ENCODE measurements at places on chromosomes 3 and 15.

GRCh38 chr15:73354241-73354640 lies 14.5 kb downstream of the HCN4 start:
- no peak for DNase-seq

- DNase-seq, result no peak
Observed at GRCh38 chr15:43190178-43190577, 5.0 kb downstream of the CCNDBP1 start.

GRCh38 chr15:37979671-37980409 lies 45.4 kb downstream of the TMCO5A start:
- DNase-seq, result no peak

DNA sequence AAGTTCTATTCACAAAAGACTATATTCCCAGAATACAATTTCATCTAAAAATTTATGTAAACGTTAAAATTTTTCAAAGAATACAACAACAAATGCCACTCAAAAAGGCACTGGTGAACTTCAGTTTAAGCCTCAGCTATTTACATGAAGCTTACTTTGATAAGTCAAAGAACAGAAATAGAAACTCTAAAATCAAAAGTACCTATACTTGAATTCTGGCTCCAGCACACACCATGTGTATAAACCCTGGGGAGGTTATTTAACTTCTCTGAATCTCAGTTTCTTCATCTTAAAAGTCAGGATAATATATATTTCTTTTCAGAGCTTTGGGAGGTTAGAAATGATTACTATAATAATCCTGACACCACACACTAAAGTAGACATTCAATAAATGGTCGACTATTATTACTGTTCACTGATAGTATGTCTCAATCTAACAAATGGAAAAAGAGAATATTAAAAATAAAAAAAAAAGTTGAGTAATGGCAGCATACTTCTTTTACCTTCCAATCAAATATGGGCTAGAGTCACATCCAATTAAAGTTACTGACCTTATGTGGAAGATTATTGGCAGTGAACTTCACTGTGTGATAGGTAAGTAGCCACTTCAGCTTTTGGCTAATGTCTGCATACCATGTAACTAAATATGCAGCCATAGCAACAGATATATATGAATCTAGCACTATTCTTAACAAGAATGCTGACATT lies 248.4 kb downstream of the ISL2 start:
- DNase-seq, result no peak

DNA sequence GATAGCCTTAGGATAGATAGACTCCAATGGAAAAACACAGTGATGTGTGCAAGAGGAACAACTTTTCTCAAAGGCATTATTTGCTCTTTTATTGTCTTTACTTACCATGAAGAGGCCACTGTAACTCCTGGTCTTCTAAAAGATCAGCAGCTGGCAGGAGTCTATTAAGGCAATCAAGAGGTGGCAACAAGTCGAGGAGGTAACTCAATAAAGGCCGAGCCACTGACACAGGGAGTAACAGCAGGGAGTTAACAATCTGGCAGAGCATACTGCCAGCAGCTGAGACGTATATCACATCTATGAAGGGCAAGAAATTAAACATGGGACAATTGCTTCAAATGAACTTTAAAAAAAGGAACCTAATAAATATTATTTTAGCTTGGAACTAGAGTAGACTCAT lies 106.2 kb downstream of the HERC1 start:
- DNase-seq, result no peak

GRCh38 chr3:89184151-89184995 lies 77.0 kb downstream of the EPHA3 start:
- no peak for DNase-seq

GRCh38 chr3:23809294-23809693 lies 3.5 kb downstream of the UBE2E1 start:
- DNase-seq, result no peak

DNA sequence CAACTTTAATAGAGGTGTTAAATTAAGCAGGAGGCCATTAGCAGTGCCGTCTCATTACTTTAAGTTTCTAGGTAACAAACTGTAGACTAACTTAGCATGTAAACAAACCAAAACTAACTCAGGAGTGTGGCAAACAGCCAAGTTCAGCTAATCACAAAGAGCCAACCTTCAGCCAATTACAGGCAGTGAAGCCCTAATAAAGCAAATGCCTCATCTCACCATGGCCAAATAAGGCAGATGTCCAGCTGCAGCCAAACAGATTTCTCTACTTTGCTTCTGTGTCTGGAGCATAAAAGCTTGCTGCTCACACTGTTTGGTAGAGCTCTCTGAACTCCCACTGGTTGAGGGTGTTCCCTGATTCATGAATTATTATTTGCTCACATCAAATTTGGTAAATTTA lies 835.4 kb upstream of the GBE1 start:
- DNase-seq, result no peak

DNA sequence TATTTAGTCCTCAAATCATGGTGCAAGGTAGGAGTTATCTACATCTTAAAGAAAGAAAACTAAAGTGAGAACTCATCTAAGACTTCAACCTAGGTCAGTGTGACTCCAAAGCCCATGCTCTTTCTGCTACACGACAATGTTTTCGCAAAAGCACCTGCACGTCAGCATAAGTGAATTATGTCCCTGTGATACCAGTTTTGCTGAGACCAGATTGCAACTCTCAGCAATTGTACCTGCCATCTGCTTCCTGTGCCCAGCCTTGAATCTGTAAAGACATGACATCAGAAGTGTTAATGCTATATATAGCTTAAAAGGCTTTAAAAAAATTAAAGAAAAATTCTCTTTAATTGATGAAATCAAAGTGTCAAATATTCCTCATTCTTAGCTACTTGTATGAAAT lies 43.4 kb downstream of the RETNLB start:
- DNase-seq, result no peak

- DNase-seq, result no peak
Observed at GRCh38 chr3:113743006-113743630, 2.9 kb downstream of the NAA50 start.

DNA sequence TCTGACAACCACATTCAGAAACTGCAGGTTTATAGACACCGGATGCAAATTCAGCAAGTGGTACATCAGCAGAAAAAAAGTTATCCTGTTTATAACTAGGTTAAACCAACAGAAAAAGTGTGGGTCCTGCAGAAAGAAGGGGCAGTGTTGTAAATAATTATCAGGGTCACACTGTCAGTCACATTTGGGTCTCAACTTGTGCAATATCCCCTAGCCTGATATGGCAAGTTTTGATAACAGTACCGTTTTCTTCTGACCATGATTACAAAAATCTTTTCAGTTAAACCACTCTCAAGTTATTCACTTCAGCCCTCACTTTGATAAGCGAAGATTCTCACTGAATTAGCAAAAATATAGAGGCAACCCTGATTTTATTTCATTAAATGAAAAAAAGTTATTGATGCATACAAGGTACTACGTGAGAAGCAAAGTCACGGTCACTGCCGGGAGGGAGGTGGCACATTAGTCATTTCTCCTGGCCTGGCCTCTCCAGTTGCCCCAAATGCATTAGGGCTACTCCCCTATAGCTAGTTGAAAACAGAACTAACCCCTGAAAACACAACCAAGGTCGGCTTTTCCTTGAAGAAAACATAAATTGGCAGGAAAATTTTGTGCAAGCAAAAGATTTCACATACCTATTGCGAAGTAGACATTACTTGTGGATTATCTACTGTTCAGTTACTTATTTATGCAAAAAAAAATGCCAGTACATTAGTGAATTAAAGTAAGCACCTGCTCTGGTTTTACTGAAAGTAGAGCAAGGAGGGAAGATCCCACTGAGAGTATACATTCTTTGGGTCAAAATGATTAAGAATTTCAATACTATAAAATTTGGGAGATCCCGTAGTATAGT lies 28.6 kb downstream of the IL5RA start:
- no peak for DNase-seq

- DNase-seq, result no peak
Observed at GRCh38 chr15:92883163-92883875, 16.8 kb upstream of the CHD2 start.

DNA sequence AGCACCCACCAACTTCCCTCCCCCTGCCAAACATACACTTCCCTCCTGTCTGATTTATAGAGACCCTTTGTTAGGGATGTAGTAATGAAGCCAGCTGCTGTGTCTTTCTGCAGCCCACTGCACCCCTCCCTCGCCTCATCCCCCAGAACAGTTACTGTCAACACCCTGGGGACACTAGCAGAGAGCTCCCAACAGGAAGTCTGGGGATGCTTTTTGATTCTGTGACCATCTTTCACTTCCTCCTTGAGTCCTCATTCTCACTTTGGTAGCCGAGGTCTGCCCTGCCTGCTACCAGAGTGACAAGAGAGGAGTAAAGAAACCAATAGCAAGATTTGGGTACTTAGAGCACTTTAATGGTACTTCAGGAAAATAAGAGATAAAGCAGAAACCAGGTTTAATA lies 201.6 kb downstream of the SATB1 start:
- no peak for DNase-seq

GRCh38 chr3:131242201-131242600 lies 139.4 kb upstream of the NUDT16 start:
- DNase-seq, result no peak

- no peak for DNase-seq
Observed at GRCh38 chr3:26614006-26614685, 8.4 kb upstream of the LRRC3B start.

DNA sequence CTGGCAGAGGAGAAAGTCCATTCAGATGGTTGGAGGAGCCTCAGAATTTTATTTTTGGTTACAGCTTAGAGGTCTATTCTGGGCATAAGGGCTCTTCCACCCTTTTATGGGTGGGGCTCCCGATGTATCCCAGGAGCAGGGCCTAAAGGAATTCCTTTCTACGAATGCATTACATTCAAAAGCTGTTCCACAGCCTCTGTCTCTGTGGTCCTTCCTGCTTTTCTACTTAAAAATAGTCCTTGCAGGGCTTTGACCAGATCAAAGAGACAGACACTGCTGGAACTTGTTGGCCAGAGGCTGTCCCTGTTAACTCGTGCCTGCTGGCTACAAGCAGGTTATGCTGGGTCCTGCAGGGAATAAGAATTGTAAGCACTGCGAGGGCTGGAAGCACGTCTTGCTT lies 14.4 kb upstream of the NOX5 start:
- no peak for DNase-seq

GRCh38 chr3:145429546-145429945 lies 731.4 kb downstream of the PLOD2 start:
- DNase-seq, result no peak

DNA sequence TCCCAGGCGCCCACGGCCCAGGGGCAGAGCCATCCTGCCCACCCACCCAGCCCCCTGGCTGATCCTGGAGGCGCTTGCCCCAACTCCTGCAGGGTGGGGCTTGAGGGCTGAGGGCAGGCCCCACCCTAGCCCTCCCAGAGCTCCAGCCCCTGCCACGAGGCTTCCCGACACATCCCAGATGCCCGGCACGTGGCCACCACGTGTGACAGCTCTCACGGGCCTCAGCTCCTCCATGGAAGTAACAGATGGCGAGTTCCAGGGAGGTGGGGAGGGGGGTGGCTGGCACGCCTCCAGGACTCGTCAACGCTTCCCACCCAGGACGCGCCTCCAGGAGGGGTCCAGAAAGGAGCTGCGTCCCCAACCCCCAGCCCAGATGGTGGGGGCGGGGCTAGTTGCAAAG lies 29.1 kb downstream of the PLXND1 start:
- no peak for DNase-seq

DNA sequence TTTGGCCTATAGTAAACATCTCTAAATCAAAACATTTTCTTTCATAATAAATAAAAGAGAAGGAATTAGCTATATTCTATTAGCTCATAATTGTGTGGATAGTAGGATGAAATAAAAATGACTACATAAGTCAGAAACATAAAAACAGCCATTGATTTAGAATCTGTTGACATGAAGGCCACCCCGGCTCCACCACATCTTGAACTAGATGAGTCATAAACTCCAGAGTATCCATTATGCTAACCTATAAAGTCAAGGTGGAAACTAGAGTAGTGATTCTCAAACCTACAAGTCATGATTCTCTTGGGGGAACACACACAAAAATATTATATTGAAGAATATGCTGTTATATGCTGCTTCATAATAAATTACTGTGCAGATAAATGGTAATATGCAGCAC lies 831.0 kb downstream of the TUSC7 start:
- no peak for DNase-seq

GRCh38 chr3:101383156-101383575 lies 62.8 kb upstream of the IMPG2 start:
- DNase-seq, result no peak

GRCh38 chr3:181637456-181637855 lies 74.3 kb upstream of the SOX2 start:
- no peak for DNase-seq
